Hematopoietic multipotent progenitor cell treated with erythropoietin and hydrocortisone succinate and interleukin-3 and kit ligand, for 17 days (in vitro differentiated cells): ENCODE measurements at places on chromosomes 6 and 20.

DNA sequence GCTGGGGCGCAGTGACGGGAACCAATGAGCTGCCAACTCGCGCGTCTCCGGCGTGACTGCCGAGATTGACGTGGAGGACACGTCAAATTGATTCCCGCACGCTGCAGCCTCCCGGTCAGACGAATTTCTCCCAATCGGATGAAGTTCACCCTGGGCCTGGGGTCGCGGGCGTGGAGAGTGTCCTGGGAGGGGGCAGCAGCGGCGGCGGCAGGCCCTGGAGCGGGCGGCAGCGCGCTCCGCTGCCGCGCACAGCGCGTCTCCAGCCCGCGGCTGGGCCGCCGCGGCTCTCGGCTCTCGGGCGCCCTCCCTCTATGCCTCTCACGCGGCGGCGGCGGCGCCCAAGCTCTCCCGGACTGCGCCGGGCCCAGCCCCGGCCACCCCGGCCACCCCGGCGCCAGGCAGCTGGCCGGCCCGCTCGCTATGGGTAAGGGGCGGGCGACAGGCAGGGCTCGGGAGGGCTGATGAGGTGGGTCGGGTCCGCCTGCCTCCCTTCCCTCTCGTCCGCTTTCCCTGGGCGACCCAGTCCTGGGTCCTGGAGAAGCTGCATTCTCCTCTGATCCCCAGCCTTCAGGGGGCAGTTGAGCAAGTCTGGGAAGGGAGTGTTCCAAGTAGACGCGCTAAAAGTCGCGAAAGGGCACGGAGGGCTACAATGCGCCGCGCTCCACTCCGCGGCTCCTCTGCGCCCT is at the start of gene PAX1:
Gene PAX1, plus strand, starts transcription at position 90 of the 686 bp plus-strand sequence. Its CDS starts 49 bp downstream, at position 139.
- DNase-seq, result no peak

DNA sequence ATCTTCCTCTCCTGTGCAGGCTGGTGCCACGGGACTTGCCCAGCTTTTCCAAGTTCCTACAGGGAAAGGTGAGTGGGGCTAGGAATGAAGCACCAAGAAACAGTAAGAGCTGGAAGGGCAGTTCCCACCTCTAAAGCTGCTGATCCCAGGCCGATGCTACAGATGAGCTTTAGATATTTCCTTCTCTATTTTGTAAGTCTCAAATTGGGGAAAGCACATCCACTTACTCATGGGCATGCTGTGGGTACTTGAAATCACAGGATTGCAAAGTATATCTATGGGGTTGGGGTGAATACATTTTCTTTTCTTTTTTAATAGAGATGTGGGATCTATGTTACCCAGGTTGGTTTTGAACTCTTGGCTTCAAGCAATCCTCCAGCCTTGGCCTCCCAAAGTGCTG is 3.1 kb downstream of the ZBTB2 start:
- DNase-seq, result no peak

DNA sequence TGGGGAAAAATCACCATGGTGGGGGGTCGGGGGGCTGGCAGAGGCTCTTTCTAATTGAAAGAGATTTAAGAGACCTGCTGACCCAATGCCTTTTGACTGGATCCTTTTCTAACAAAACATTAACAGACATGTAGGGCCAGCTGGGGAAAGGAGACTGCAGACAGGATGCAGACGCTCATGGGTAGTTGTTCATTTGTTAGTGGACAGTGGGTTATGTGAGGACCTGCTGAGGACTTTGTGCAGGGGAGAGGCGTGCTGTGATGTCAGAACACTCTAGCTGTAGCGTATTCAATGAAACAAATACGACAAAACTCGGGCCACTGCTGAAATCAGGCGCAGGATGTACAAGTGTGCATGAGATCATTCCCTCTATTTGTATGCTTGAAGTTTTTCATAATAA is 1.2 kb downstream of the IP6K3 start:
- no peak for DNase-seq

- DNase-seq, result no peak
Observed at GRCh38 chr6:39104528-39104927, 10.5 kb downstream of the SAYSD1 start.

DNA sequence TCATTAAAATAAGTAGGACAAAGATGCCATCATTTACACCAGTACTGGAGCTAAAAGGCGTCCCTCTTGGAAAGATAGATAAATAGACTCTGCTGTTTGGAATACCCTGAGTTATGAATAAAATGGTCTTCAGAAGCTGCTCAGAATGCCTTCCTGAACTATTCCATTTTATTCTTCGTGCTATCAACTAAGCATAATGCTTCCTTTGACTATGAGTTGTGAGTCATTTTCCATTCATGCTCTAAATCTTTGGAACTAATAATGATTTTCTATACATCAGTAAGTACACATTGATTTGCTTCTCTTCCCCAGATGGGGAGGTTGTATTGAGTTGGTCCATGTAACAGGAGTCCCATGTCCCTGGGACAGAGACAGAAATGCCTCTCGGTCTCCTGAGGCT is 98.3 kb upstream of the PDE7B start:
- DNase-seq, result no peak
